Stimulated activated CD4-positive, alpha-beta T cell treated with anti-CD3 and anti-CD28 coated beads, Interleukin-4, amount 100 ng/mL, for 48 hours (primary cell): ENCODE measurements at places on chromosomes 16 and 17.

GRCh38 chr17:74512624-74513091 is 18.6 kb downstream of the CD300LB start:
- peak; percentile 52 for DNase-seq

- no peak for DNase-seq
These were observed 450.7 kb upstream of the CCL2 start for GRCh38 chr17:33804401-33804800.

DNA sequence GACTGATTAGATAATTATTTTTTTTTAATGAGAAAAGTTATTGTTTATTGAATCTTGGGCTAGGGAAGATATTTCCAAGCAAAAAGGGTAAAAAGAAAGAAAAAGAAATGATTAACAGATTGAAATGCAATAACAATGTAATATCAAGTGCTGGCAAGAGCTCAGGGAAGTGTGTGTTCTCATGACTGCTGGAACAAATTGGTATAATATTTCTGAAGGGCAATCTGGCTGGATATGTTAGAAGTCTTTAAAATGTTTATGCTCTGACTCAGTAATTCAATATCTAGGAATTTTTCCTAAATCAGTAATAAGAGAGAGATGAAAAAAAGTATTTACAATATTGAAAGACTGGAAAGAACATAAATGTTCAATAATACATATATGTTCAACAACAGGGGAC is 7.6 kb upstream of the ZNF624 start:
- no peak for DNase-seq

- DNase-seq, result no peak
These were observed 33.3 kb downstream of the OTOA start for GRCh38 chr16:21697032-21697431.

- no peak for DNase-seq
These were observed 19.9 kb downstream of the ADAM11 start for GRCh38 chr17:44778656-44779210.

DNA sequence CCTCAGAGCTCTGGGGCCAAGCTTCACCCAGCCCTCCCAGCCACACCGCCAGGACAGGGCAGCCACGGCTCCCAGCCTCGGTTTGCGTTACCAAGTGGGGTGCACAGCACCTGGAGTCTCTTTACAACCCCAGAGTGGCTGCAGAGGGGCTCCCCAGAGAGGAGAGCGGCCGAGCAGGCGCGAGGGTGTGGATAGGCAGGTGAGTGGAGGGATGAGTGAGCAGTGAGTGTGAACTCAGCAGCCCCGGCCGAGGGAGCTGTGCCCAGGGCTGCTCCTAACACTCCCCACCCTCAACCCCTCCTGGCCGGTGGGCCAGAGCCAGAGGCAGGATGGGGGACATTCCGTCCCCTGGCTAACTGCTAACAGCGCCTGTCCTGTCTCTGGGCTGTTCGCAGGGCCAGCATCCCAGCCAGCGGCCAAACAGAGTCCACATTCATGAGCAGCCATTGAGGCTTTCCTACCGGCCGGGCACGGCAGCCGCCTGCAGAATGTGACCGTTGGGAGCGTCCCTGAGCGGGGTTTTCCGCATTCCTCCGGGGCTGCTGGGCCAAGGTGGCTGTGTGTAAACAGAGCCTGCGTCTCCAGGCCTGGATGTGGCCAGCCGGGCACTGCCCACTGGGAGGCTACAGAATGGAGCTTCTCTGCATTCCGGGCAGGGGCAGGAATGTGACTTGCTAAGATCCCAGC is 5.3 kb downstream of the ZNF469 start:
- no peak for DNase-seq
